Forelimb muscle (tissue), 1 donor: ENCODE measurements at places on chromosomes 1 and 21.

DNA sequence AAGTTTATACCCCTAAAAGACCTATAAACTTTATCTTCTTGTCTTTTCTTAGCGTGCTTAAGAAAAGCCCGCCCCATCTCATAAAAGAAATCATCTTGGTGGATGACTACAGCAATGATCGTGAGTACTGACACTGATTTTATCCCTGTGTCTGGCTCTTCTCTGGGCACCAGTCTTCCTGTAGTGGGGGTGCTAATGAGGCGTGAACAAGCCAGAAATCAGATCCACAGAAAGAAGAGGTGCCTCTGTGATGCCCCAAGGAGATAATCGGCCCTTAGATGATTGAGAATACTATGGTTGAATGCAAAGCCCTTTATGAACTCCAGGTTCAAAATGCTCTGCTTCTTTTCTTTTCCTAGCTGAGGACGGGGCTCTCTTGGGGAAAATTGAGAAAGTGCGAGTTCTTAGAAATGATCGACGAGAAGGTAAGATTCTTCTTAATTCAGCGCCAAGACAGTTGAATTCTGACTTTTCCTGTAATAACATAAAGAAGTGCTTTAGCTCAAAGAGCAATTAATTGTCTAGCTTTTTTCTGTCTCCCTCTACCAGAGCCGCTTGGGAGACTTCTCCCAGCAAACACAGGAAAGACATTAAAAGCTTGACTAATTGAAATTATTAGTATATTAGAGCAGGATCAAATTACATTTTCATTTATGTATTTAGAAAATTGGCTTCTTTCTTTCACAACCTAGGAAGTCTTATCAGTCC lies 169.4 kb downstream of the GALNT2 start:
- no peak for DNase-seq

- no peak for DNase-seq
These were observed 4.3 kb upstream of the LHX9 start for GRCh38 chr1:197912739-197913494.

- DNase-seq: no peak
These were observed 8.4 kb upstream of the PEX19 start for GRCh38 chr1:160293020-160293968.

GRCh38 chr1:233364695-233365539 lies 37.4 kb downstream of the MAP3K21 start:
- no peak for DNase-seq

GRCh38 chr1:158248118-158248517 lies 6.1 kb upstream of the CD1A start:
- no peak for DNase-seq

GRCh38 chr1:150577557-150578271 lies 1.7 kb downstream of the MCL1 start:
- no peak for DNase-seq

- no peak for DNase-seq
These were observed 286.3 kb upstream of the SGIP1 start for GRCh38 chr1:66247415-66248208.

GRCh38 chr21:38303300-38303699 lies 46.5 kb downstream of the KCNJ15 start:
- DNase-seq: no peak

DNA sequence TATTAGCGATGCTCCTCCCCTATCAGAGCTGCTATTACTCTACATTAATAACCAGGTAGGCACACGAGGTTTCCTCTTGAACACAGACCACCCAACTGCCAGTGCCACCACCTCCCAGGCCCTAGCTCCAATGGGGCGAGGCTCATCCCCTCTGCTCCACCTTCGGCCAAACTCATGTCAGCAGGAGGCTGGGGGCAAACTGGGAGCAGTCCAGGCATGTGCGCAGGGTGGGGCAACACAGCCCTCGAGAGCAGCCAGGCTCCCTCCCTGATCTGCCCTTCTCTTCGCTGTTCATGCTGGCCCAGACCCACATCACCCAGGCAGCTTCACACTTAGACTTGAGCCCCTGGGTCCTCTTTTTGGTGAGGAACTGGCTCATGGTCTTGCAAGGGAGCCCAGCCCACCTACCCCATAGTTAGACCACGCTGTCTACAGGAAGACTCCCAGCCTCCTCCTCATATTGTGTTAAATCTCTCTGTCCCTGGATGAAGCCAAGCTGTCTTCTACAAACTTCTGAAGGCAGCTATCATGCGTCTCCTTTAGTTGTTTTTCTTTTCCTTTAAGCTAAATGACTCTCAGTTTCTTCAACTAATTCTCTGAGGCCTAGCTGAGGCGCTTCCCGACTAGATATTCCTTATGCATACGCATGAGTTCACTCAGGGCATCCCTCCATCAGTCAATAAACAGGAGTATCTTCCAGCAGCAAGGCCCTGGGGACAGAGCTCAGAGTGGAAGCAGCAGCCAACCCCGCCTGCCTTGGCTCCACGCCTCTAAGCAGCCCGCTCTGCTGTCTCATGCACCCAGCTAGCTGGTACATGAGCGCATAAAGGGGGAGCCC lies 12.0 kb downstream of the TMEM9 start:
- DNase-seq: peak; percentile 57

DNA sequence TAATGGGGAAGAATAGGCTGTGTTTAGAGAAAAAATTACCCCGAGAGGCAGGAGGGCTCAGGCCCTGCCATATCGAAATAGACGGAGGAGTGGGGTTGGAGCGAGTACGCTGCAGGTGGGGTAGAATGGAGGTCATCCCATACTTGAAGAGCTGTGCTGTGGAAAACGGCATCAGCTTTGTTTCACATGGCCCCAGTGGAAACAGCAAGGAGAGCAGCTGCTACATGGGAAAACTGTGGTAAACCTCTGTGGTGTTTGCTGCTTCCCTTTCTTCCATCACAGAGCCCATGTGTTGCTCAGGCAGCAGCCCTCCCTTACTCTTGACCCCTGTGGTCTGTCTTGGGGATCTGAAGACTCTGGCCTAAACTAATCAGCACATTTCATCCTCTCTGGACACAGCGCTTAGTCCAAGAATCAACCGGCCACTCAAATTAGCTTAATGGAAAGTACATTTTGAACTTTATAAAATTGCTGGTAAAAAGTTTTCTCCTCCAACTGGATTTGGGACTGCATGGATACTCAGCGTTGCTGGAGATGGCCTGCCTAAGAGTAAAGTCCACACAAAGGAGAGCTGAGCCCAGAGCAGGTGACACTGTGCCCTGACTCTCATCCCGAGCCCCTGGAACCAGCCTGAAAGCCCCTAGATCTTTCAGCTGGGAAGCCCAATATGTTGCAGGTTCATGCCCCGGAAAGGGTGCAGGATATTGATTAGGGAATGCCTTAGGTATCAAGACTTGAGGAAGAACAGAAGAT lies 127.1 kb upstream of the GADD45A start:
- no peak for DNase-seq

DNA sequence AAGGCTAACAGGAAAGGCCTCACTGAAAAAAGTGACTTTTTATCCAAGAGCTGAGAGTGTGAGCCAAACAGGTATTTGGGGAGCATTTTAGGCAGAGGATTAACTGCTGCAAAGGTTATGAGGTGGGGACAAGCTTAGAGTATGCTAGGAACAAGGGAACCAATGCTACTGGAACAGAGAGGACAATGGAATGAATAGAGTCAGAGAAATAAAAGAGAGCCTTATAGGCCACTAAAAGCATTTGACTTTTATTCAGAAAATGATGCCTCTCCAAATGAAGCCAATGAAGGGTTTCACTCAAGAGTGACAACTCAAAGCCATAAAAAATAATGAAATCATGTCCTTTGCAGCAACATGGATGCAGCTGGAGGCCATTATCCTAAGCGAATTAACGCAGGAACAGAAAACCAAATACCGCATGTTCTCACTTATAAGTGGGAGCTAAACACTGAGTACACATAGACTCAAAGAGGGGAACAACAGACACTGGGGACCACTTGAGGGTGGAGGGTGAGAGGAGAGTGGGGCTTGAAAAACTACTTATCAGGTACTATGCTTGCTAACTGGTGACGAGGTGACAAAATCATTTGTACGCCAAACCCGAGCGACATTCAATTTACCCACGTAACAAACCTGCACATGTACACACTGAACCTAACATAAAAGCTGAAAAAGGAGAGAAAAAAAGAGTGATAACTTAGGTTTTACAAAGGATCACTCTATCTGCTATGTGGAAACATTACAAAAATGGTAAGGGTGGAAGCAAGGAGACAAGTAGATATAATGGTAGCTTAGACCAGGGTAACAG lies 11.1 kb downstream of the PTP4A2 start:
- DNase-seq: no peak

- DNase-seq: no peak
These were observed 87.0 kb upstream of the VAMP3 start for GRCh38 chr1:7684132-7684531.

GRCh38 chr1:105436589-105437259 lies 1619.8 kb upstream of the PRMT6 start:
- DNase-seq: no peak

DNA sequence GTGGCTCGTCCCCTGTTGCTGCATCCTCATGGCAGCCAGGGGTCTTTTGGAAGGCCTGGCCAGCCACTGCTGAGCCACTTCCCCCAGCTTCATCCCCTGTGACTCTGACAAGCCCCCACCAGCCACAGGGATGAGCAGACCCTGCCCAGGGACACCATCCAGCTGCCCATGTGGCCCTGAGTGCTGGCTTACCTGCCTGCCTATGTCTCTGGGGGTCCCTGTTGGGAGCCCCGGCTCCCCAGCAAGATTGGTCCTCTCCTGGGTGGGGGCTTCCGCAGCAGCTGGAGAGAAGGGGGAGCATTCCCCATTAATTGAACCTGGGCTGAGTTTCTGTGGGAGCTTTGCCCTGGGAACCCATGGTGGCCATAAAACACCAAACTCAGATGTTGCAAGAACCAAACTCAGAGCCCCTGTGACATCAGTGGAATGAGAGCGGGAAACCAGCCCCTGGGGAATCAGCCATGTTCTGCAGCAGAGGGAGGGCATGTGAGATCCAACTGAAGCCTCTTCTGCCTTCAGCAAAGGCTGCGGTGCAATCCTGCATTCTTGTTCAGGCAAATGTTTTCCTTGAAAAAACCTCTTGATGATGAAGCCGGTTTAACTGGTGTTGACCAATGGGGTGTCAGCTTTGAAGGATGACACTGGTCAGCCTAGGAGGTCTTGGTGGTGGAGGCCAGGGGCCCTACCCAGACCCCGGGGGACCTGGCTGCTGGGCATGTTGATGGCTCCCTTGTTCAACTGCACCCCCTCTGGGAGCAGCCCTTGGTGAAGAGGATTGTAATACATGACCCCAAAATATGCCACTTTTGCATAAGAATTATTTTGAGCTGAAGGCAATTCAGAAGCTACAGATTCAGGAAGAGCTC lies 28.3 kb upstream of the COL18A1 start:
- no peak for DNase-seq

DNA sequence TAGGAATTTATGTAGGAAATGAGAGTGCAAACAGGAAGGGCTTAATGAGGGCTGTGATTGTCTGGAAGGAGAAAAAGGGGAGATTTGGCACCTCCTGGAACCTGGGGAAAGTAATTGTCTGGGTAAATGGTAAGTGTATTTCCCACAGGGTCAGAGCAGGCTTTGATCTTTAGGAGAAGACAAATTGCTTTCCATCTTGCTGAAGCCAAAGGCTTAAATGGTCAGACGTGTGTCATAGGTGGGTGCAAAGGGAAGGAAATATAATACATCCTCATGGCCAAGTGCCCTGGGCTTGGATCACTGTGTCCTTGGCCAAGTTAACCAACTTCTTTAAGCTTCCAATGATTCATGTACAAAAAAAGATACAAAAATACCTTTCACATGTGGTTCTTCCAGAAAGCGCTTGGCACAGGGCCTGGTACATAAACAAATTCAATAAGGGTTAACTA lies 1.3 kb upstream of the DUSP23 start:
- DNase-seq: no peak

DNA sequence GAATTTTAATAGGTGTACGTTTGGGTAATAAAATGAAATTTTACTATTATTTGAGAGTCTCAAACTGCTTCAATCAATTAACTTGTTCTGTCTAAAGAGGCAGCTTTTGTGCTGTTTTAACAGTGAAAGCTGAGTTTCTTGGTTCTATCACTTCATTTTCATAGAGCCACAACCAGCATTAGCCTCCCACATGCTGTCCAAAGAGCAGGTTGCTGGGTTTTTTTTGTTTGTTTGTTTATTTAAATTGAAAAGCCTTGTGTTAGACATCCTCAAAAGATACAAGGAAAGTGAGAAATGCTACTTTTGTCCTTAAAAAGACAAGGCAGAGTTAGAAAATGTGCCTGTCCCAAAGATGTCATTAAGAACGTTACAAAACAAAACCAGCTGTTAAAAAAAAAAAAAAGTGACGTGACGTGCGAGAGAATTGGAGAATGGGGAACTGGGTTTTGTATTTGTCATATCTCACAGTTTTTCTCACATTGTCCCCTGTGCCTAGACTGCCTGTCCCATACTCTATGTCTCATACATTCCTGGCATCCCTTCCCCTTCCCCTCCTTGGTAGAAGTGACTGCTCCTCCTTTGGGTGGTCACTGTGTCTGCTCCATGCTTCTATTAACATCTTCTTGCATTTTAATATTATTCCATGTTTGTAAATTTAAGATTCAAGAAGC lies 63.1 kb upstream of the CD34 start:
- DNase-seq: no peak

DNA sequence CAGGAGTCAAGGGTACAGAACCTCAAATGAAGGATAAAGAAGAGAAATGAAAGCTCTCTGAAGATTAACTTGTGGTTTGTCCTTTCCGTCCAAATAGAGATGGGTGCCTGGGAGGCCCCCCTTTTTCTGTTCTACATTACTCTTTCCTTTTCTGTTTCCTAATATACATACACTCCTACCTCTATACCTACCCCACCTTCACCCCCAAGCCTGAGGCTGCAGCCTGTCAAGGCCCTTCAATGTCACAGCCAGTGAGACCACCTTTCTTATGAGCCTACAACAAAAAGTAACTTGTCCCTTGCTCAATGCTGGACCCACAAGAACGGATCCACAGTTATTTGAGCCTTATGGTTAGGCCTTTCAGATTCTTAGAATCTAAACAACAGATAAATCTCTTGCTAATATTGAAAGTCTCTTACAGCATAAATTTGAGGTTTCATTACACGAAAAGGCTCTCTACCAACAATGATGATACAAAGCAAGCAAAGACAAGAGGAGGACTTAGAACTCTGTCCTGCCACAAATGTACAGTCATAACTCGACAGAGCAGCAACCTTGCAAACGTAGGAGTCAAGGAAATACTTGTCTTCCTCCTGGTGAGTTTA lies 4.1 kb upstream of the TRAF3IP3 start:
- DNase-seq: no peak

GRCh38 chr1:103108376-103109150 lies at the start of gene COL11A1:
Gene COL11A1, minus strand, starts transcription at chr1:103108522. Its CDS starts 344 bp downstream, at chr1:103108178.
- DNase-seq: no peak

- no peak for DNase-seq
These were observed 34.6 kb upstream of the TNFSF4 start for GRCh38 chr1:173241528-173242347.

- no peak for DNase-seq
These were observed 50.6 kb downstream of the L1TD1 start for GRCh38 chr1:62245201-62245600.

DNA sequence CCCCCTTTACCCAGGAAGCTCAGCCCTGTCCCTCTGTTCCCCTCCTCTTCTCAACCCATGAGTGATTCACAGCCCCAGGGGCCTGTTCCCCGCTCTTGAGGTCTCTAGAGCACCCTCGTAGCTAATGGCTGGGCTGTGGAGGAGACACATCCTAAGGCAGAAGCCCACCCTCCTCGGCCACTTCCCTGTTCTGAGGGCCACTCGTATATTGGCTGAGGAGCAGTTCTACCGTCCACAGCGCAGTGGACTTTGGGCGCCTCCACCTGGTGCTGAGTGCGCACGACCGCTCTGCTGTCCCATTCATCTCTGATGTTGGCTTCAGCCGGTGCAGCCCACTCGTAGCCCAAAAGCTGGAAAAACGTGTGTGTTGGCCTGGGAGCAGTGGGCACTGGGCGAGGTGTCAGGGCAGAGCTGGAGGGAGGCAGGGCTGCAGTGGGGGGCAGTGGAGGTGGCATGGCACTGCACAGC lies 24.5 kb upstream of the PKP1 start:
- DNase-seq: no peak
